Suprapubic skin (tissue), 4 donors: ENCODE measurements at places on chromosomes 5 and 9.

DNA sequence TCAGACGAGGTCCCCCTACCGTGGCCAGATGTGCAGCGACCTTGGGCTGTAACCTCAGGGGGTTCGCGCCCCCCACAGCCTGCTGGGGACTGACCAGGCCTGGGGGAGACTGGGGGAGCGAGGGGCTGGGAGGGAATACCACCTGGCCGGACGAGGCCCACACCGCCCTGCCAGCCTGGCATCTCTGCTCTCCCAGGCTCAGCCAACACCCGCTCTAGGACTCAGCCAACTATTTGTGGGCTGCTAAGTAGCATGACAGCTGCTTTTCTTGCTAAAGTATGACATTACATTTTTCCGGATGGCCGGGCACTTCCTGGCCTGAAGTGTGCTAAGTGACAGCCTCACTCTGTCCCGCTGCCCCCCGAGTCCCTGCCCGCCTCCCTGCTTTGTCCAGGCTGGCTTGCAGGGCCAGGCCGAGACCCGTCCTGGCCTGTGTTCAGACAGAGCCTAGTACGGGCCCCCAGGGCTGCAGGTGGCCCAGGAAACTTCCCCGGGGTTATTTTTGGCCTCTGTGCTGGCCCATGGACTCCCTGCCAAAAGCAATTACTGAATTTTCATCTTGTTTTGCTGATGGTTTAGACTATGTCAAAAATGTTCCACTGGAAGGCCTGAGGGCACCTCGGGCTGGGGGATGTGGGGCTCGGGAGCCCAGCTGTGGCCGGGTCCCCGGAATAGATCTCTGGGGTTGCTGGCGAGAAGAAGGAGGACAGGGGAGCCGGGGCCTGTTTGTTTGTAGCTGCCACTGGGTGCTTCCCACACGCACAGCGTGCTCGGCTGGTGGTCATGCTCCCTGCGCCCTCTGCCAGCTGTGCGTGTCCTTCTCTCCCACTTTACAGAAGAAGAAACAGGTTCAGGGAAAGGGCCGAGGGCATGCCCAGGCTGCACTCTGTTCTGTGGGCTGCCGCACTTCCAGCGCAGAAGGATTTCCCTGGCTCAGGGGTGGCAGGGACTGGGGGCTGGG, 13.4 kb upstream of the SLC2A6 start:
- no peak for DNase-seq

GRCh38 chr9:91374939-91375338, 13.2 kb upstream of the AUH start:
- no peak for DNase-seq

- no peak for DNase-seq
These were observed 4.7 kb upstream of the RECK start for GRCh38 chr9:36031774-36032555.

DNA sequence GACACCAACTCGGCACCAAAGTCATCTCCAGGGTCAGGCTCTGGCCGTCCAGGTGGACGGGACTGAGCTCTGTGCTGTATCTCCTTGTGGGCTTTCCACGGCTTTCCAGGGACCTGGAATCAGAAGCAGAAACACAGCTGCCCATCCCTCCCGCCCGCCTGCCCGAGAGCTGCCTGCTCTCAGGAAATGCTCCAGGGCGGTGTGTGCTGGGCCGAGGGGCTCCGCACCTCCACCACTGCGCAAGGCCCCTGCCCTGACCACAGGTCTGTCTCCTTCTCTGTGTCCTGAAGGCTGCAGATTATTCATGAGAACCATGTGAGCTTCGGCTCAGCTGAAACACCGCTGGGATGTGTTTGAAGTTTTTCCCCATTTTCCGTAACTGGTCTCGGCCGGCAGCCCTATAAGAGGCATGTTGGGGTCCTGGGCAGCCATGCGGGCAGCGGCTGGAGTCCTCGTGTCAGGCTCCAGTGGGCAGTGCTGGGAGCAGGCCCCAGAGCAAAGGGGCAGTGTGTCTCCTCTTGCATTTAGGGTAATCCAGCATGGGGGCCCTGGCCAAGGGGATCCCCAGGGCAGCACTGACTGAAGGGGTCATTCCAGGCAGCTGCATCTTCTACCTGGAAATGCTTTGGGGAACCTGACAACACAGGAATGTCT, 22.8 kb downstream of the NKD2 start:
- peak; percentile 69 for DNase-seq

- DNase-seq, result no peak
These were observed 143.4 kb upstream of the IER5L start for GRCh38 chr9:129321286-129322021.

GRCh38 chr9:137411645-137412380, 11.1 kb downstream of the EXD3 start:
- DNase-seq, result no peak

GRCh38 chr9:36192196-36192595, 1.5 kb downstream of the CLTA start:
- DNase-seq, result no peak

- no peak for DNase-seq
These were observed 9.4 kb downstream of the CD180 start for GRCh38 chr5:67187006-67187715.

GRCh38 chr9:93600504-93600903, 24.1 kb downstream of the PHF2 start:
- peak; percentile 70 for DNase-seq

DNA sequence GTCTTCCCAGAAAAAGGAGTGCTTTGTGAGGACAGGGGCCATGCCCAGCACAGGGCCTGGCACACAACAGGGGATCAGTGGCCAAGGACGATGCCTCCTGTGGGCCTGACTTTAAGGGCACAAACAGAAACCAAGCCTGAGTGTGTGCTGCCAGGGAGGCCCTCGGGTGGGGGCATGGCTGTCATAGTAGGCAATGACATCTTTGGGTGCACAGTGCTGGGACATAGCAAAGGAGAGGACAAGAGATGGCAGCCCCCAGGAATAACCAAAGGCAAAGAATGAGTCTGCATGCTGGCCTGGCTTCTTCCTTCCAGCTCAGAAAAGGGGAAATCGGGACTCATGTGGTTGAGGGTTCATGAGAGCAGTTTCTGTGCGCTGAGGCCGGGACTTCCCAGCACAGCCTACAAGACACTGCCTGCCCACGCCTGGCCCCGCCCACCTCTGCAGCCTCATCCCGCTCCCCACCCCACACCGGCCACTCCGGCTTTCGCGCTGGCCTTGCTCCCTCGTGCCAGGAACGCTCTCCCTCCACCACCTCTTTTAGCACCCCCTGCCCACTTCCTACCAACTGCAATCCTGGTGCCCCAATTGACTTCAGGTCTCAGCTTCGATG, 13.8 kb upstream of the LHX2 start:
- no peak for DNase-seq

GRCh38 chr9:4530375-4530774, 40.1 kb downstream of the SLC1A1 start:
- DNase-seq, result no peak

DNA sequence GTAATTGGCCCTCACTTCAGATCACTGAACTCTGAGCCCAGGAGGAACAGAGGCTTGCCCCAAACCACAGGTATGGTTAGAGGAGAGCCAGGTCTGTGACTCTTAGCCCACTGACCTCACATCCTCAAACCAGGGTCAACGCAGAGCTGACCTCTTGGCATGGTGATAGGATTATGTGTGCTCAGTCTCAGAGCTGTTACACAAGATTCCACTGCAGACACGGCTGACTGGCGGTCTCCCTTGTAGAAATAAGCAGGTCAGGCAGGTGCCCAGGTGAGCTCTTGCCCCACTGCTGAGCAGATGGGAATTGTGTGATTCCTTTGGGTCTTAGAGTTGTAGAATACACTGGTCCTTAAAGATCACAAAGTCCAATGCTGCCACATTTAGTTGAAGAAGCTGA, 66.0 kb upstream of the PITX1 start:
- DNase-seq, result peak; percentile 60

- no peak for DNase-seq
These were observed 57.1 kb downstream of the COL23A1 start for GRCh38 chr5:178533136-178533535.

DNA sequence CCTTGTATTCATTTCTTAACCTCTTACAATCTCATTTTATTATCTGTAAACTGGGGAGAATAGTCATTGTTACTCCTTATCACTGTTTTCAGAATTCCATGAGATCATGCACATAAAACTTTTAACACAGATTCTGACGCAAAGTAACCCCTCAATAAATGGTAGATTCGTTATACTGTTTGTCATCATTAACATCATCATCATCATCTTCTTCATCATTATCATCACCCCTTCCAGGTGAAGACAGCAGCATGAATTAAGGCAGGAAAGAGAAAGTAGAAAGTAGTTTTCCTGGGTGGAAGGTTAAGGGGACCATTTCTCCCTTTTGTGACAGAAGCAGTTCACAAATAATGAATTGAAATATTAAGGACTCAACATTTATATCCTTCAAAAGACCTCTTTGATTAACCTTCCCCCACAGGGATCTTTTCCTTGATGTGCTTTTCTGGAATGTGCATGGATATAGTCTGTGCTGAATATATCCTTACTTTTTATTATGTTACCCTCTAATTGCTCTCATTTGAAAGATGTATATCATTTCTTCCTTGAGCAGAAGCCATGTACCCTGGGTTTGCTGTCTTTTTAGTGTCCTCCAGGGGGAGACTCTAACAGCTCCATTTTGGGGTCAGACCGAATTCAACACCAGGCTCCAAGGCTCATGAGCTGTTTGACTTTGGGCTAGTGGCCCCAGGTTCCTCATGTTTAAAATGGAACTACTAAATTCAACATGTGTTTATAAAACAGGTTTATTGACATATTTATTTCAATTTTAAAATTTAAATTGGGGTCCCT, 1029.9 kb upstream of the WWC1 start:
- DNase-seq, result no peak

GRCh38 chr9:113659039-113659438, 195.5 kb downstream of the RGS3 start:
- DNase-seq, result no peak

GRCh38 chr9:121797081-121797480, 145.6 kb downstream of the DAB2IP start:
- DNase-seq, result no peak

GRCh38 chr9:68941780-68942459, 72.0 kb downstream of the PRKACG start:
- no peak for DNase-seq

DNA sequence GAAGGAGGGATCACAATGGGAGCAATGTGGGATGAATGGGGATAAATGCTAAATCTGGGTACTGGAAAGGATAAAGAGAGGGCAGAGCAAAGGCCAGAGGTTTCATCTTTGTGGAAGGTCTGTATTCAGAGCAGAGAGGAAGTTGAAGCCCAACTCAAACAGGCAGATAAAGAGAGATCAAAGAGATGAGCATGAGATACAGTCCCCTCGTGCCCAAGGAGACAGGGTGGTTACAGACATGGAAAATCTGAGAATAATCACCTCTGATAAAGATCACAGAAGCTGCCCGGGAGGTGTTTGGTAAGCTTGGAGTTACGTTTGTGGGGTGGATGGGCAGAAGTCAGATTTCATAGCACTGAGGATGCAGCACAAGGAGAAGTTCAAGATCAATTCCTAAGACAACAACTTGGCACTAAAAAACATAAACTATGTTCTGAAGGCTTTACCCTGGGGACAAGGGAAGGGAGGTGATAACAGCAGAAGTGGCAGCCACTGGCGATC, 459 bp upstream of the ERAP2 start:
- DNase-seq, result no peak

- no peak for DNase-seq
These were observed 384.2 kb upstream of the ZNF462 start for GRCh38 chr9:106478727-106479126.

GRCh38 chr5:157286761-157287211, 20.9 kb downstream of the CYFIP2 start:
- DNase-seq, result no peak

- no peak for DNase-seq
These were observed 151.0 kb downstream of the FER start for GRCh38 chr5:108898707-108899106.

DNA sequence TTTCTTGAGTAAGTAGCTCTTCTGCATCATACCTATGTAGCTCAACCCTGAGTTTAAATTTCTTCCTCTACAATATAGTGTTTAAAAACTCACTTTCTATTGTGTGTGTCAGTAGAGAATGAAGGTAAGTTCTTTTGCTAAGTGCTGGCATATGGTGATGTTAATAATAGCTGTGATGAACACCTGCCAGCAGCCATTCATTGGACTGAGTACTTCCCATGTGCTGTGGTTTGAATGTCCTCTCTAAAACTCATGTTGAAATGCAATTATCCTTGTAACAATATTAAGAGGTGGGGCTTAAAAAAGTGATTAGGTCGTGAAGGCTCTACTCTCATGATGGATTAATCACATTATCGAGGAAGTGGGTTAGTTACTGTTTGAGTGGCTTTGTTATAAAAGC, 645.2 kb upstream of the RGMB start:
- DNase-seq, result no peak

DNA sequence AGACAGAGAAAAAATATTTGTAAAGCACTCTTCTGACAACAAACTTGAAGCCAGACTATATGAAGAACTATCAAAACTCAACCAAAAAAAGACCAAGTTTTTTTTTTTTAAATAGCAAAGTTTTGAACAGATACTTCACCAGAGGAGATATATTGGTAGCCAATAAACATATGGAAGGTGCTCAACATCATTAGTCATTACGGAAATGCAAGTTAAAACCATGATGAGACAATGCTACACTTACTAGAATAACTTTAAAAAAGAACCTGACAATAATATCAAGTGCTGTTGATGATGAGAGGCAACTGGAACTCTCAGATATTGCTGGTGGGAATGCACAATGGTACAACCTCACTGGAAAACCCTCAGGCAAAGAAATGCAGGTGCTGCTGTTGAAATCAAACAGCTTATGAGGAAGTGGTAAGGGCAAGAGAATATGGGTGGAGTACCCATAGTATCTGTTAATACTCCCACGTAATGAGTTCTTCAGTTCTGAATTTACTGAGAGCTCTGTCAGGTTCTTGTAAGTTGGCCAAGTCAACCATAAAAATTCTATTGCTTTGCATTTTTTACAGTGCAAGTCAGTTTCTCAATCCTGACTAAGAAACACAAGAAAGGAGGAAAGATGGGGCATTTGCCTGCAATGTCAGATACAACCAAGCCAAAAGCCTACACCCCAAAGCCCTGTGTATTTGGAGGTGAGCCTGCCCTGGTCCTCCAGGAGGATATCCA, 87.3 kb upstream of the GNAQ start:
- no peak for DNase-seq

- no peak for DNase-seq
These were observed 405.1 kb upstream of the KLF4 start for GRCh38 chr9:107894572-107895261.

DNA sequence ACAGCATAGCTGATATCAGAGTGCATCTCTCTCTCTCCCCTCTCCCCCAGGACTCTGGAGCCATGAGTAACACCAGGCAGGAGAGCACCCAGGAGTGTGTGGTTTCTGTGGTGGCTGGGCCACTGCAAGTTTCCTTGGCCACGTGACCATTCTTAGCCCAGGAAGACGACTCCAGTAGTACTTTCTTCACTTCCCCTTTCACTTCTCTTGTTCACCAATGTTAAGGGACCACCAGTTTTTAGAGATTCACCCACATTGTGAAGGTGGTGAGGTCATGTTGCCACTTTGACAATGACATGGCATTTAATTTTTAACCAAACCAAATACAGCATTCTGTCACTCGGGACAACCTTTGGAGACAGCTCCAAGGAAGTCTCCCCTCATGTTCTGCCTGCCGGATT, 17.9 kb upstream of the DAPK1 start:
- DNase-seq, result no peak

GRCh38 chr5:73938938-73939320, 312.9 kb downstream of the ARHGEF28 start:
- no peak for DNase-seq
